ENCODE measurements at places on chromosomes 1 and 21. TPM values are rescaled to one million over a fixed set of nuclear protein-coding genes. Genes with fewer than 3 reads are reported as not detected.

NES gene
- total RNA-seq = 7.5 TPM

MAP3K6 gene
- 5.2 TPM for total RNA-seq

ANKRD34A gene
- 0.27 TPM for total RNA-seq

DNA sequence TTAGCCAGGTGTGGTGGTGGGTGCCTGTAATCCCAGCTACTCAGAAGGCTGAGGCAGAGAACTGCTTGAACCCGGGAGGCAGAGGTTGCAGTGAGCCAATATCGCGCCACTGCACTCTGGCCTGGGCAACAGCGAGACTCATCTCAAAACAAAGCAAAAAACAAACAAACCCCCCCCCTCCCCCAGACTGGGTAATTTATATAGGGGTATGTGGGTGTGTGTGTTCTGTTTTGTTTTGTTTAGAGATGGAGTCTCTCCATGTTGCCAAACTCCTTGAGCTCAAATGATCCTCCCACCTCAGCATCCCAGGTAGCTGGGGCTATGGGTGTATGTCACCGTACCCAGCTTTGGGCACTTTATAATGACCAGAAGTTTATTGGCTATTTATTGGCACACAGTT is 73.6 kb downstream of the SLC27A3 start:
- no peak for DNase-seq

DNA sequence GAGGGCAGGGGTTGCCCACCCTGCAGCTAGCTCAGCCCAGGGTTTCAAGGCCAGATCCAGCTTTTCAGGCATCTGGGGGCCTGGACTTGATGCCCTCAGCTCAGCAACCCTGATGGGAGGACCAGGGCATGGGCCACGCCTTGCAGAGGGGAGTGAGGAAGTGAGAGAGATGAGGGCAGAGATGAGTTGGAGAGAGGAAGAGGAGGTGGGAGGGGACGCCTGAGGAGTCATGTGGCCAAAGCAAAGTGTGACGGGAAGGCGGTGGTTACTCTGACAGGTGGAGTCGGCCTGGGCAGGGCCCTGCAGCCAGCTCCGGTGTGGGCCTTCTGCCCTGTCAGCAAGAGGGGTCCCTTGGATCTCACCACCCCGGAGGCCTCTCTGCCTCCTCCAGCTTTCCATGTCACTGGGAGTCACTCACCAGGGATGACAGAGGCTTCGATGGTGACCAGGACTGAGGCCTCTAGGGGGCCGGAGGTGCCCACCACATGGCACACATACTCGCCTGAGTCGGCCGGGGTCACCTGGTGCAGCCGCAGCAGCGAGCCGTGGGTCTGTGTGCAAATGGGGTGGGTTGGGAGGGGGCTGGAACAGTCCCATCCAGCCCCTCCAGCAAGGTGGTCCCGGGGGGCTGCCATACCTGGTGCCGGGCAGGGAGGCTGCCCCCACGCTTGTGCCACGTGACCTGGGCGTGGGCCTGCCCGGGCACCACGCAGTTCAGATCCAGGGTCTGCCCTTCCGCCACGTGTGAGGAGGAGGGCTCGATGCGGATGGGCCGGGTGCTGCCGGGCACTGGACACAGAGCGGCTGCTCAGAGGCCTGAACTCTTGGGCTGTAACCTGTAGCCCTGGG is 40.4 kb downstream of the LDLRAD2 start:
- DNase-seq = no peak

DNA sequence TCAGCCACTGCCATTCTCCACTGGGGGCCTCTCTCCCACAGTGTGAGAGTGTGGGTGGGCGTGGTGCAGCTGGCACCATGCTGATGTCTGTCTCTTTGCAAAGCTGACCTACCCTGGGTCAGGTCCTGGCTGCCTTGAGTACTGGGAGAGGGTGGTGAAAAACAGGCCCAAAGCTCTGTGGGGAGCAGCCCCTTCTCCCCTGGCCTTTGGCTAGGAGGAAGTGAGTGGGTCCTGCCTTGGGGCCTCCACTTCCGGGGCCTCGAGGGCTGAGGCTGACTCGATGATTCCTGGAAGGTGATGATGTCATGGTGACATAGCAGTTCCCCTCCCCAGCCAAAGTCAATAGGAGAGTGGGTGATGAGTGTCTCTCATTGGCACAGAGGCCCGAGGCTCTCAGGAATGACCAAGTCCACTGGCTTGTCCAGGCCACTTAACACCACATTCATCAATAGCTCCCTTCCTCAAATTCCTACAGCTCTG is 53.0 kb downstream of the IER5 start:
- DNase-seq = no peak

GRCh38 chr1:186708694-186709097 is 28.5 kb upstream of the PTGS2 start:
- DNase-seq = no peak
